ENCODE measurements at places on chromosomes 2 and 18.
A peak's percentile ranks its signal among the peaks of the same experiment; 100 is the strongest.

- DNase-seq = no peak
Measured at GRCh38 chr2:180002198-180002770, 4.8 kb downstream of the CWC22 start.

- no peak for DNase-seq
Measured at GRCh38 chr18:67408240-67408639, 108.3 kb downstream of the DSEL start.

DNA sequence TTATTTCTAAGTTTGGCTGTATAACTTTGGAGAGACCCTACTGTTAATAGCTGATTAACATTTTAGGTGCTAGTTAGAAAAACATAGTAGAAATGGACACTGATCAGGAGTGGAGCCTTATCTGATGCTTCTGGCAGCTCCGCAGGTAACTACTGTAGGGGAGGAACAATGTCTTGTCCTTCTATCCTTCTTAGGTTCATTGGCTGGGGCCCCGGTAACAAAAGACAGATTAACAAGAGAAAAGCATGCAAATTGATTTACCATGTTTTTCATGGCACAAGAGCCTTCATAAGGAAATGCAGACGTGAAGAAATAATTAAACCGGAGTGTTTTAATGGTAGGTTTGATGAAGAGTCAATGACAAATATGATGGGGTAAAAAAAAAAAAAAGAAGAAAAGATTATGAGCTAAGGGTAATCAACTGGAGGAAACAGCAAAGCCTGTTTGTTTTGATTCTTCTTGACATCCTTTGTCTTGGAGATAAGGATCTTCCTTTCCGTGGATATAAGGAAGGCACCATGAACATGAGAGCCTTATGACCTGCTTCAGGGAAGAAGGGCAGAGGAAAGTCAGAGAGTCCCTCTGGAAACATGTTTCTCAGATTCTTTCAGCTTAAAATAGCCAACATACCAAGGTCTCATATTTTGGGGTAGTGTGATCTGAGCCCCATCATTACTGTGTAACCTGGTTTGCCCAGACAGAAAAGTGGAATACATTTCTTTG lies 62.4 kb upstream of the GCFC2 start:
- DNase-seq = no peak

DNA sequence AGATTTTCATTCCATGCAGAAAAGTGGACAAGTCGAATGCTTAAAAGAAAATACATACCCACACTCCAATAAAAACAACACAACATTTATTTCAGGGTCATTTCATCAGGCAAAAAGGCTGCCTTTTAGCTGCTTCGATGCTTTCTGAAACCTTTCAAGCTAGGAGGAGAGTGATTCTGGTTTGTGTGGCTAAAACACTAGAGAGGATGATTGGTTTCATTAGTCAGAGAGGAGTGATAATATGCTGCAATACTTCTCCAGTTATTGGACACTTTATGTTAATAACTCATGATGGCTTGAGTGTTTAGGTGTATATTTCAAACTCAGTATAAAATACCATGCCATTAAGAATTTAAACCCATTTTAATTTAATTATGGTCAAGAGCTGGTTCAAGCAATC lies 614.0 kb downstream of the SLC4A3 start:
- no peak for DNase-seq

GRCh38 chr2:136373841-136374240 lies 255.9 kb upstream of the CXCR4 start:
- no peak for DNase-seq

DNA sequence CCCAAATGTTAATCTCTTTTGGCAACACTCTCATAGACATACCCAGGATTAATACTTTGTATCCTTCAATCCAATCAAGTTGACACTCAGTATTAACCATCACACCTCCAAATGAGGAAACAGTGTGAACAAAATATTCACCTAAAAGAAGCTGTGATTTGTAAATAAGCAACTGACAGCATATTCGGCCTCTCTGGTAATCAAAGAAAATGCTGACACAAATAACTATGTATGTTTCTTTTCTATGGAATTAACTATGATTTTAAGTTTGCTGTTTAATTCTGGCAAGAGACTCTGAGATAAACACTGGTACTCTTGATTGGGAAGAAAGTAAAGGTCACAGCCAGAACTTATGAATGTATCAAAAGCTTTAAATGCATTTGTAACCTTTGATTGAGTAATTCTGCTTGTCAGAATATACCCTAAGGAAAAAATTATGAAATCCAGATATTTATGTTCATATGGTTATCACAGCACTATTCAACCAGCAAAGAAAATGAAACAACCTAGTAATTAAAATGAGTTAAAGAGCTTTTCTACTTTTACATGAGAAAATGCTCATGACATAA lies 3.6 kb upstream of the GYPC start:
- no peak for DNase-seq

DNA sequence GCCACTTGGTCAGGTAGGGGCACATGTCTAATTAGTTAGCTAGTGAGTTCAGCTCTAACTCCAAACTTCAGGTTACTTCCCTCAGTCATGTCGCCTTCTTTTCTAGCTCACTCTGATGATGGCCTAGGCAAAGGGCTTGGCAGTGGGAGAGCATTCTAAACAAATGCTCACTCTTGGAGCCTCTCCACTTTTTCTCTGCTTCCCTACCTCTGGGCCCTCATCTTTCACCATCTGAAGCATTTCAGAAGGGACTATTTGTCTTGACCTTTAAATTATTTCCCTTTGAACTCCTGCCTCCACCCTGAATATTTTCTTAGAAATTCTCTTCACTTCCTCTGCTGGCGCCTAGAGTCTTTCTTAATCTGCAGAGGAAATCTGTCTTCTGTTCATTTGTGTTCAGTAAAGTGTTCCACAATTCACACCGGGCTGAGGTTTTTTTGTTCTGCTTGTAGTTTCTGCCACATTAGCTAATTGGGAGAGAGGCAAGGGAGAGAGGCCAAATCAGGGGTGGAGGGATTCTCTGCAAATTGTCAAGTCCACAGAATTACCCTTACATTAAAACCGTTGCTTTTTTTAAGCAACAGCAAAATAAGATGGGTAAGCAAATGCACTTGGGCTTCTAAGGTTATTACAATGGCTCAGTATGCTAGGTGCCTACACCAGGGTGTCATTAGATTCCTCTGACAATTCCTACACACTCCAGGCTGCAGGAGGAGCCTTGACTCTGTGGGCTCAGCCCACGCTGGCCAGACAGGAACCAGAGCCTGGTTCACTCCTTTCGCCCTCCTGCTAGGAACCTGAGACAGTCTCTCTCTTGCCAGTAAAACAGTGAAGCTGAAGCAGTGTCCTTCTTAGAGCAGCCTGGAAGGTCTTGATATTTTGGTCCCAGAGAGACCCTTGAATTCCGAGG lies 5.5 kb downstream of the MSGN1 start:
- no peak for DNase-seq

DNA sequence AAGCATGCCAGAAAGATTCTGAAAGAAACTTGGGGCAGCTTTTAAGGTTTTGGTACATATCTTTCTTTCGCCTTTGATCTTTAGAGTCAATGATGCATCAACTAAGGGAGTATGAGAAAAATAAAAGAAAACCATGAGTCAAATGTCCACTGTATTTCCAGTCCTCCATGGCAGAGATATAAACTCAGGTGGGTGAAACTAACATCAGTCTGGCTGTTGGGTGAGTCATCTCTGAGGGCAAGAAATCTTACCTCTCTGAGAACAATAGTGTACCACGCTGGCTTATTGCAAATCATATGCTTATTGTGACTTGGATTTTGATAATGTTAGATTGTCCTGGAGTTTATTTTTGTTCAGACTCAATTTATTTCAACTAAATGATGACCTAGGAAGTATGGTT lies 521.0 kb downstream of the PLCL1 start:
- DNase-seq = no peak

- peak; percentile 42 for DNase-seq
Measured at GRCh38 chr18:49565612-49566011, 3.8 kb downstream of the LIPG start.

- no peak for DNase-seq
Measured at GRCh38 chr2:238974081-238974480, 126.2 kb downstream of the TWIST2 start.

GRCh38 chr2:101817481-101817880 lies 120.0 kb downstream of the MAP4K4 start:
- DNase-seq = no peak

DNA sequence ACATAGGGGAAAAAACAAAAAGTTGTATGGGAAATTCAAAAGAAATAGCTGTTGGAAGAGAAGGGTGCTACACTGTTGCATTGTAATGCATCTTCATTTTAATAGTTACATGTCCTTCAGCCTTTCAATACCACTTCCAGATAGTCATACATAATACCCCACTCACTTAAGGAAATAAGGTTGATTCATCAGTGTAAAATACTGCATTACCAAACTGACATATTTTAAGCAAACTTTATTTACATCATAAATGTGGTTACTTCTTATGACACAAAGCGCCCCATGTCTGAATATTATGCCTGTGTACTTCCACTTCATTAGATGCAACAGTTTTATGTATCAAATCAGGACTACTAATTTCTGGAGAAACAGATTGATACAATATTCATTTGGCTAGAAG lies 4.5 kb downstream of the RBMS1 start:
- no peak for DNase-seq

DNA sequence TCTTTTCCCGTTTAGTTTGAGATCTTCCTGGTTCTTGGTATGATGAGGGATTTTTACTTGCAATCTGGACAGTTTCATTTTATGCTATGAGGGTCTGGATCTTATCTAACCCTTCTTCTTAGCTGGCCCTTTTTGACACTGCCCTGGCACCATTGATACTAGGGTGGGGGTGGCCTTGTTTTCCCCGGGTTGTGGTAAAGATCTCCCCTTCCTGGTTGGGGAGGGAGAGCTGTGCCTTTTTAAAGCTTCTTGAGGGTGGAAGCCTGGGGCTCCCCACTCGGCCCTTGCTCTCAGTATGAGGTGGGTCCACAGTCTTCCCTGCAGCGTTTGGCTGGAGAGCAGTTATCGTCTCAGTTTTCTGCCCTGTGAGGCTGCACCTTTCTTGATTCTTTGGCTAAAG lies 66.1 kb downstream of the ASB1 start:
- no peak for DNase-seq

- DNase-seq = no peak
Measured at GRCh38 chr18:24278591-24278990, 119.0 kb downstream of the OSBPL1A start.

GRCh38 chr18:63928331-63928730 lies 20.6 kb downstream of the SERPINB10 start:
- no peak for DNase-seq

DNA sequence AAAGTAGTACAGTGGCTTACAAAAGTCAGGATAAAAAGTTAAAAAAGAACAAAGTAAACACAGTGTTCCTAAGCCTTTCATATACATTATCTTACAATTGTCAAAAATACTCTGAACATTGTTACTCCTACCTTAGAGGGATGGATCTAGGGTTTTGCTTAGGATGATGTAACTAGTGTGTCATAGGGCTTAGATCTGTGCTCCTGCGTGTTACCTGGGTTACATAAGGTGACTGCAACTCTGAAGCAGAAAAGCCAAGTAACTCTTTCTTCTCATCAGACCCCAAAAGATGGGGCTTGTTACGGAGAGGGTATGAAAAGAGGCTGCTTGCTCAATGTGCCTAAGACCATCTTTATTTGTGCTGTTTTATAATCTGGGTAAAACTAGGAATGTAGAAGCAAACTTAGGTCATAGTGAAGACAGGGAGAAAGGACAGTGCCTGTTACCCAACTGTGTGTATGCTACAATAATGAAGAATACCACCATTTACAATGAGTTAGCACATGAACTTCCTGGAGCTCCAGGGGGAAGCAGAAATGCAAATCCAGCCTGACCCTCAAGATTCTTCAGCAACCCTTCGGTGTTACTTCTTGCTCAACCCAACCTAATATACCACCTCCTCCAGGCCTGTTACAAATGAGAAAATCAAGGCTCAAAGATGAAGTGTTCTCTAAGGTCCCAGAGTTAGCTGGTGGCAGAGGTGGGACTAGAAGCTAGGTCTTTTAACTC lies 42.0 kb upstream of the STK17B start:
- DNase-seq = no peak

DNA sequence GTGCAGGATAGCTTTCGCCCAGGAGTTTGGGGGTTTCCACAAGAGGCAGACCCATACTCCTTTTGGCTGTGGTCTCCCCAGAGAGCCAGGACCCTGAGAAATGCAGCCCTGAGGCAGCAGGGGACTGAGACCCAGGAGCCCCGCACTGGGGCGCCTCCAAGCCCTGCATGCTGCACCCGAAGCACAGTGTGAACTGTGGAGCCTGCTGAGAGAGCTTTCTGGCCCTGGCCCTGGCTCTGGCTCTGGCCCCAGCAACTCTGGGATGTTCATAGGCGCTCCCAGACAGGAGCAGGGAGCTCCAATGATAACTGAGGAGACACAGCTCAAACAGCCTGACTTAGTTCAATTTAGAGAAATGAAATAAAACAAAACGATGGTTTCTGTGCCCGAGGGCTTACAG lies 96.4 kb upstream of the TEX51 start:
- DNase-seq = no peak

DNA sequence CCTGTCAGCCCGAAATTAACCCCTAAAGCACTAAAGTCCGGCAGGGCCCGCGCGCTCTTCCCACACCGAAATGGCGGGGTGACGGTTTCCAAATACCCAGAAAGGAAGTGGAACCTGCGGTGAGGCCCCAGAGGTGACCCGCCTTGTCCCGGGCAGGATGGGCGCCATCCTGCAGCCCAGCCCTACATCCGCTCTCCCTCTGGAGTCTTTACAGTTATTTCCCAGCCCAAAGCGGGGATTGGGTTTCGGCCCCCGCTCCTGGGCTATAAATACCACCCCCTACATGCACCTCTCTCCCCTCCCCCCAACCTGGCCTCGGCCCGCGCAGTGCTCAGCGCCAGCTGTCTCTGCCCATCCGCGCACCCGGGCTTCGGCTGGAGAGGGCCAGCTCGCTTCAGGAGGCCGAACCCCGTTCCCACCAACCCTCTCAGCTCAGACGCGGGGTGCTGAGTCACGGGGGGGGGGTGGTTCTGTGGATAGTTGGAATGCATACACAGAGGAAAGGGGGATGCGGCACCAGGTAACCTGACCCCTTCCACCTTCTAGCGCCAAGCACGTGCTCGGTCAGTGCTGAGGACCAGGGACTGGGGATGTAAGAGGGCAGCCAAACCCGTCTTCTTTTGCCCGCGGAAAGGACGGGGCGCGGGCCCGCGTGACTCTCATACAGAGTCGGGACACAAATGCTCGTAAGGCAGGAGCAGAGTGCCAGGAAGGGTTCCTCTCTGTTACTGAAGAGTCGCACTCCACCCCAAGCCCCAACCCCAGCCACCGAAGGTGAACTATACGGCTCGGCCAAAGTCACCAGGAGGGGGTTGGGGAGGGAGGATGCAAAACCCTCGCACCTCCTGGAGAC lies at the start of gene TUBA4B:
Gene TUBA4B (plus strand): TSS at position 344 of the 853 bp plus-strand sequence. CDS start 165 bp downstream, at position 509.
- DNase-seq = no peak

- peak; percentile 49 for DNase-seq
Measured at GRCh38 chr2:10039658-10040410, 3.5 kb upstream of the KLF11 start.

- DNase-seq = no peak
Measured at GRCh38 chr18:28110924-28111323, 66.0 kb downstream of the CDH2 start.

GRCh38 chr18:10030816-10031541 lies 117.2 kb downstream of the VAPA start:
- DNase-seq = no peak

GRCh38 chr2:138124521-138124920 lies 160.2 kb downstream of the HNMT start:
- DNase-seq = no peak

- DNase-seq = no peak
Measured at GRCh38 chr2:109133746-109134145, 4.7 kb downstream of the SH3RF3 start.

- DNase-seq = no peak
Measured at GRCh38 chr2:26112201-26112600, 60.7 kb upstream of the GAREM2 start.

- no peak for DNase-seq
Measured at GRCh38 chr2:239965318-239965717, 59.8 kb downstream of the NDUFA10 start.

GRCh38 chr18:79664525-79665125 lies 15.0 kb upstream of the CTDP1 start:
- no peak for DNase-seq
